AG08396 (cell line): ENCODE measurements at places on chromosomes 1 and 21.

GRCh38 chr21:45385549-45386050 is 19.4 kb upstream of the COL18A1 start:
- DNase-seq = no peak

DNA sequence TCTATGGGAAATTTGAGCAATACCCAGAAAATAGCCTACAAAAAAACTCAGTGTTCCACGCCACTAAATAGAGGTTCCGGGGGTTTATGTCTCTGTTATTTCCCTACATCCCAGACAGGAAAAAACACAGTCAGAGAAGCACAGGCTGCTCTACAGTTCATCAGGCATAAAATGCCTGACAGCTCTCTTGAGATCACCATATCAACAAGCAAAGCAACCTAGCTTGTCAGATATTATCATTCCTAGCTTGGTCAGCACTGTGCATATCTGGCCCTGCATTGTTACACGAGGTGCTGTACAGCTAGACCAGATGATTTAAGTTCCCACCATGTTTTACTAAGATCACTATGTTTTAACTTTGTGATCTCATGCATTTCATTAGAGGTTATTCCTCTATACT is 172.6 kb downstream of the PTPRC start:
- DNase-seq = no peak

- DNase-seq = no peak
These were observed 22.6 kb upstream of the RAB3GAP2 start for GRCh38 chr1:220294846-220295301.

DNA sequence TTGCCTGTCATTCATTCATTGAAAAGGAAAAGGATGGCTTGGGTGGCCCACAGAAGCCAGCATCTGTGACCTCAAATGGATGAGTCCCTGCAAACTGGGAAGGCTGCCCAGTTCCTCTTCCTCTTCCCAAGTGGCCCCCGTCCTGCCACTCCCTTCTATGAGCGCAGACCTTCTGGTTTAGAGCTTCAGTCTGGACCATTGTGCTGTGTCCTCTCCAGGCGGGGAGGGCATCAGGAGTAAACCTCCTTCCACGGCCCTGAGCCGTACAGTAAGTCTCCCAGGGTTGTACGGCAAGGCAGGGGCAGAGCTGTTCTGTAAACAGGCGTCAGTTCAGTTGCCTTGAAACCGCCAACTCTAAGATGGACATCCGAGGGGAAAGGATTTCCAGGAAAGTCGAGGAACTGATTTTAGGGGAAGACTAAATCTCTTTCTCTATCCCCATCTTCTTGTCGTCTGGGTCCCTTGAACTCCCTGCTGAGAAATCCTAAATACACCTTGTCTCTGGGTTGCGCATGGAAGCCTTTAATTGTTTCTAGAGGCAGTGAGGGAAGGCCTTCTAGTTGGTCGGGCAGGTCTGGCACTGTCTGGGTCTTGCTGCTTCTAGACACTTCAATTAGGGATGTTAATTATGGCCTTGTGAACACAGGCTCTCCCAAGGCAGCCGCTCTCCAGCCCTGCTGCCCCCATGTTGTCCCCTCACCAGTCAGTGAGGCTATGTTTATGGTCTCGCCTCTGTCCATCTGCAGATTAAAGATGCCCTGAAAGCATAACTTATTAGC is 22.1 kb downstream of the SOX13 start:
- DNase-seq = no peak
